HepG2 (cell line): ENCODE measurements at places on chromosomes 5 and 9.

DNA sequence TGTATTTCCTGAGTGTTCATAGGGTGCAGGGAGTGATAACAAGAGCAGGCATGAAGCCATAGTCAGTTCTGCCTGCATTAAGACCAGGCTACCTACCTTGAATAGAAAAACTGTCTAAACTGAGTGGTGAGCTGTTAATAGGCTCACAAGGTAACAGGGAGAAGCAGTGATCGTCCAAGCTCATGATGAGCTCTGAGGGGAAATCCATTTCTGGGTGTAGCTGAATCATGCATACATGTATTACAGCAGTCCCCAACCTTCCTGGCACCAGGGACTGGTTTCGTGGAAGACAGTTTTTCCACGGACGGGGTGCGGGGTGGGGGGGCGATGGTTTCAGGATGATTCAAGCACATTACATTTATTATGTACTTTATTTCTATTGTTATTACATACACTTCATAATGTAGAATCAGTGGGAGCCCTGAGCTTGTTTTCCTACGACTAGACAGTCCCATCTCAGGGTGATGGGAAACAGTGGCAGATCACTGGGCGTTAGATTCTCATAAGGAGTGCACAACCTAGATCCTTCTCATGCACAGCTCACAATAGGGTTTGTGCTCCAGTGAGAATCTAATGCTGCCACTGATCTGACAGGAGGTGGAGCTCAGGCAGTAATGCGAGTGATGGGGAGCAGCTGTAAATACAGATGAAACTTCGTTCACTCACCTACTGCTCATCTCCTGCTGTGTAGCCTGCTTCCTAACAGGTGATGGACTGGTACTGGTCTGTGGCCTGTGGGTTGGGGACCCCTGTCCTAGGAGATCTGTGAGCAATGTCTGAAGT, 100.0 kb upstream of the IL6ST start:
- DNase-seq: no peak

DNA sequence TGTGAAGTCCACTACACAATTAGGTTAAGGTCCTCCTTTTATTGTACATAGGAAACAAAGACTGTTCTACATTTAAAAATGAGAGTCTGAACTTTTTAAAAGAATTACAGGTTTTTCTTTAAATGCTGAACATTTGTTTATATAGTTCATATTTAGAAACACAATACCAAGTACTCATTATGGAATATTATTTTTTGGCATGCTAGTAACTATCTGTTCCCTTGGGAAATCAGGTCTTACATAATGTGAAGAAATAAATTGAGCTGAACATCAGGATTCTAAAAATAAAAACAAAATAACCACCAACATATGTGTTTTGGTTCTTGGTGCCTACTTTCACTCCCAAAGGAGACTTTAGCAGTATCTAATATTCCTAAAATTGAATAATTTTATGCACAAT, 230.5 kb upstream of the IZUMO3 start:
- DNase-seq: no peak

DNA sequence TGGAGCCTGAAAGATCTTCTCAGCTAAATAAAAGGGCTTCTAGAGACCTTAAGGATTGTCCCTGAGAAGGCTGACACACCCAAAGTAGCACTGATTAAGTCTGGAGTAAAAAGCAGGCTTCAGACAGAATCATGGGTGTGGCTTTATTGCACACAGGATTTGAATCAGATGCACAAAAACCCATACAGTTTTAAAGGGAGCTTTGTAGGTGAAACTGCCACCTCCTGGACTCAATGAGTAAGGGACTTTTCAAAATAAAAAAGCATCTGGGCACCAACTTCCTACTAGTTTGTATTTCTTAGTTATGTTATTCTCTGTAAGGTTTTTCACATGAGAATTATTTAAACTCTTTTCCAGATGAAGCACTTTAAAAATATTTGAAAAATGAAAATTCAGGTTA, 129.4 kb downstream of the EDIL3 start:
- peak; percentile 3 for DNase-seq

GRCh38 chr5:143496943-143497342, 93.5 kb upstream of the NR3C1 start:
- DNase-seq: peak; percentile 47

- DNase-seq: no peak
Observed at GRCh38 chr5:37272511-37272910, 23.3 kb upstream of the CPLANE1 start.
